ENCODE measurements at places on chromosomes 7 and 10.
A peak's percentile ranks its signal among the peaks of the same experiment; 100 is the strongest.

DNA sequence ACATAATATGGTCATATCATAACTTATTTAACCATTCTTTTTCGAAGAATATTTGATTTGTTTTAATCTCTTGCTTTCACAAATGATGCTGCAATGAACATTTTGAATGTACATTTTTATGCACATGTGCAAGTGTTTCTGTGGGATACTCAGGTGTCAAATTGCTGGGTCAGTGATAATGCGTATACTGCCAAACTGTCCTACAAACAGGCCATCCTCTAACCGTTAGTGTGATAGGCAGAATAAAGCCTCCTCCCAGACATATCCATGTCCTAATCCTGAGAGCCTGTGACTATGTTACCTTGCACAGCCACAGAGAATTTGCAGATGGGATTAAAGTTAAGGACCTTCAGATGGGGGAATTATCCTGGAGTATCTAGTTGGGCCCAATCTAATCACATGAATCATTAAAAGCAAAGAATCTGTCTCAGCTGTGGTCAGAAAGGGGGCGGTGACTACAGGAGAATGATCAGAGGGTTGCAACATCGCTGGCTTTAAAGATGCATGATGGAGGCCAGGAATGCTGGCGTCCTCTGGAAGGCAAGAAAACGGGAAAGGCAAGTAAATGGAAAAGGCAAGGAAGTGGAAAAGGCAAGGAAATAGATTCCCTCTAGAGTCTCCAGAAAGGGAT, 46.7 kb downstream of the FZD1 start:
- DNase-seq = no peak

- no peak for DNase-seq
These were observed 164.4 kb upstream of the NAMPT start for GRCh38 chr7:106448992-106449859.

DNA sequence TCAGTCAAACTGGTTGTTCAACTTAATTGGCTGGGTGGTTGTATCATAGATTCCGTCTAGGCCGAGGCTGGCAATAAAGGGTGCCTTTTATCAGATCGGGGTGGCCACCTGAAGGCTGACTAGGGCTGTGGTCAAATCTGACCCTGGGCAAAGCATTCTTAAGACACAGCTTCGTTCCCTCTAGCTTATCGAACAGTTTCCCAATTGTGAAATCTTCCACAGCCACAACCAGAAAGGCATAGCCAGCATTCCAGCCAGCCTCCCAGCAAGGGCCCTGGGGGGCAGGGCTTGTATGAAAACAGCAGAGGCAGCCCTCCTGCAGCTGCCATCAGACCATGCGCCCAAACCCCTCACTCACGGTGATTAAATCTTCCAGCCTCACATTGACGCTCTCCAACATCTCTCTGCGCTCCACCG, 42.5 kb upstream of the TMEM213 start:
- DNase-seq = no peak

- no peak for DNase-seq
These were observed 458.9 kb upstream of the ANKRD30A start for GRCh38 chr10:36666451-36666850.

DNA sequence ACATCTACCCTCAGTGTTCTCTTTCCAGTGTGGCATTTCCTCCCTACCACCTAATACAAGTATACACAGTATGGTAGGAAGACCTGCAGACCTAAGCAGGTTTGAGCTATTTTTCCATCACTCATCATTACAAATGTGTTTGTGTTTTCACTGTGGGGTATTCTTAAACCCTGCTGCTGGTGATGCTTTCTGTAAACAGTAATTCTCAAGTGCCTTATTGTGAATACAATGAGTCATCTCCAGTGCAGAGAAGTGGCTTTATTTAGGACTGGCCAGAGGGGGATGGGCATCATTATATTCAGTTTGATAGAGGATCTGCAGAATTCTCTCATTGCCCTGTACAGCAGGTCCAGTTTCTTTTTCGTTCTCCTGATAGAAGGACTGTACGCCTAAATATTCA, 63.7 kb downstream of the GRM8 start:
- DNase-seq = peak; percentile 95

DNA sequence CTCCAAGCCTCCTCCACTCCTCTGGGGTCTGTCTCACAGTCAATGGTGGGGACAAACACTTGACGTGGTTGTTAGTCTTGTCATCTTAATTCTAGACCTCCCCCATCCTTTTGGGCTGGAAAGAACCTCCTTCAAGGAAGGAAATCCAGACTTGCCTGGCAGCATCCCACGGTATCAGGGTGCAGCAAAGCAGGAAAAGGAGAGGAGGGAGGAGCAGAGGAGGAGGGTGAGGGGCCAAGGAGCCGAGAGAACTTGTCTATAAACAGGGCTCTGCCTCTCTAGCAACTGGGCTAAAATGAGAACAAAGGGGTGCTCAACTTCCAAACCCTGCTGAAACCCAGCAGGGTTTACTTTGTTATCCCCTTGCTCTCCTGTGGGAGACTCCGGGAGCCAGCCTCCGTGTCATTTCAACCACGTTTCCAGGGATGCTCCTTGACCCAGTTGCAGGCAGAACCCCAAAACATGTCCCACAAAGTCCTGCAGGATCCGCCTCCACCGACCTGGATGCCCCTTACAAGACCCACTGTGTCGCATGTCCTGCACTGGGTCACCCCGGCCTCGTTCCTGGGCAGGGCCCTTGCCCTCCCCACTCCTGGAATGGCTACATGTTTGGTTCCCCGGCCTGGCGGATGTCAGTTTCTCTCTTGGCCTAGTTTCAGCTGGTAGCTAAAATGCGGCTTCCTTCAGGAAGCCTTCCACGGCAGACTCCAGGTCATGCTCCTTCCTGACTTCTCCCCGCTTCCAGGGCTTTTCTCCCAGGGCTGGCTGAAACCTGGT, 69.7 kb upstream of the MGMT start:
- DNase-seq = no peak

DNA sequence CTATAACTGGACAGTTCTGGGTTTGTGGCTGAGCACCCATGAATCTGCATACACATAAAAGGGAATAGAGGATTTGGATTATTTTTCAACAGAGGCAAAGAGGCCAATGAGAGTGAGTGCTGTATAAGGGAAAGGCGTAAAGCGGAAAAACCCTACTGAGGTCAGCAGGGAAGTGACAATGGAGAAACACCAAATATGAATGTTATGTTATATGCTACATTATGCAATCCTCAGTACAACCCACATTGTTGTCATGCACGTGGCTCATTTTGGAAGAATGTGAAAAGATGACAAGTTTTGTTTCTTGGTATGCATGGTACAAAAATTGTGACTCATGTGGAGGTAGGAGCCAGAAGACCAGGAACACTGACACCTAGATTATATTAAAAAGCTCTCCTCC, 113.6 kb upstream of the AMPH start:
- no peak for DNase-seq

- DNase-seq = no peak
These were observed 70.1 kb upstream of the FAM204A start for GRCh38 chr10:118412132-118412760.

DNA sequence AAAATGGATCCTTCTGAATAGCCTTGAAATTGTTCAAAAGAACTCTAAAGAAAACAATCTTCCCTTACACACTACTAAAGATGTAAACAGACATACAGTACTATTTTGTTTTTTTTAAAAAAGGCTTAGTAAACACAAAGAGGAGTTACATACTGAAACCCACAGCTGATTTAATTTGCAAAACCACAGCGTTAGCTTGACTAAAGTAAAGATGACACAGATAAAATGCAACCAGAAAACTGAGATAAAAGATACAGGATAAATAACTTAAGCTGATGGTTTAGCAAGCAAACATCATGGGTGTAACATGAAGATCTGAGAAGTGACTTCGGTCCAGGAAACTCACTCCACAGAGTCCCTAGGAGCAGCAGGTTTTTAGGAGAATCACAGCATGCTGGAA, 21.8 kb downstream of the PRKCQ start:
- no peak for DNase-seq

- DNase-seq = no peak
These were observed 101.4 kb downstream of the WDR37 start for GRCh38 chr10:1157615-1157933.

DNA sequence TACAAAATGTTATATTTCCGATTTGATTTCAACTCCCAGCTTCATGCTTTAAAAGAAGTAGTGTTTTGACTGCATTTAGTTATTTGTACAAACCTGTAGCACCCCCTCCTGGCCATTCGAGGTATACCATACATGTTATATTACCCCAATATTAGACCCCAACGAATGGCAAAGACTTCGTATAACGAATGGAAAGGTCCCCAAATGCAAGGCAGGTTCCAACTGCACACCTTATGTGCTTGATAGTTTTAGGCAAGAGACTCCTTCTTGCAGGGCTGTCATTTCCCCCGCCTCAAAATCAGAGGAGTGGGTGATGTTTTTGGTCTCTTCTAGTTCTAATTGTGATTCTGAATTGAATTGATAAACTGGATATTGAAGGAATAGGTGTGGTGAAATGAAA, 101.1 kb upstream of the TARP start:
- DNase-seq = no peak

DNA sequence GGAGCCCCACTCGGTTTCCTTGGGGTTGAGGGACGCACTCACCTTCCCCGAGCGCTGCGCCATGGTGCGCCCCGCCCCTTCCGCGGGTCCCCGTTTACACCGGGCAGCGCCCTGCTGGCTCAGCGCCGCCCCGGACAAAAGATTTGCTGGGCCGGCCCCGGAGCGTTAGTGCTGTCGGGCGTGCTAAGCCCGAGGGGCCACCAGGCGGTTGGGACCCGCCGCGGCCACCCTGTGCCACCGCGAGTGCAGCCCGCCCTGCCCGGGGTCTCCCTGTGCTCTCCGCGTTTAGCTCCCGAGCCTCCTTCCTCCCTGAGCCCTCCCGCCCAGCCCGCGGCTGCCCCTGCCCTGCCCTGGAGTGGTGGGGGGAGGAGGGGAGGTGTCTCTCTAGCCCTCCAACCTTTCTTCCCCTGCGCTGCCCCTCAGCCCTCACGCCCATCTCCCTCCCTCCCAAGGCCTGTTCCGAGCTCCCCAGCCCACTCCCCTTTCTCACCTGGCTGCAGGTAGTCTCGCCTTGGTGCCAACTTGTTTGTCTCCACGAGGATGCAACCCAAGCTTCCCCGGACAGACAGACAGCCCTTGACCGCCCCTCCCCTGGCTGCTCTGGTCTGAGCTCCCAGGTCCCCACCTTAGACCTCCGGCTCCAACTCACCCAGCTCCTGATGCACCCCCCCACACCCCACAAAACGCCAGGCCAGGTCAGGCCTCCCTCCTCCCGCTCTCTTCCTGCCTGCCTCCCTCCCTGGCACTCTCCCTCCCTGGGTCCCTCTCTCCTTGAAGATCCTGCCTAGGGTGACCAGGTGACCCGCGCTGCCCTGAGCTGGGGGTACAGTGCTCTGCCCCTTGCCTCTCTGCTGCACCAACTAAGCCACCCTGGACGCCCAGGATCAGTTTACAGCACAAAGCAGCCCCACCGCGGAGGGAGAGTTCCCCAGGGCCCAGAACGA, at the start of gene CRYGN:
Gene CRYGN (minus strand): TSS at position 287 of the 944 bp plus-strand sequence. CDS start 224 bp downstream, at position 63.
- no peak for DNase-seq

DNA sequence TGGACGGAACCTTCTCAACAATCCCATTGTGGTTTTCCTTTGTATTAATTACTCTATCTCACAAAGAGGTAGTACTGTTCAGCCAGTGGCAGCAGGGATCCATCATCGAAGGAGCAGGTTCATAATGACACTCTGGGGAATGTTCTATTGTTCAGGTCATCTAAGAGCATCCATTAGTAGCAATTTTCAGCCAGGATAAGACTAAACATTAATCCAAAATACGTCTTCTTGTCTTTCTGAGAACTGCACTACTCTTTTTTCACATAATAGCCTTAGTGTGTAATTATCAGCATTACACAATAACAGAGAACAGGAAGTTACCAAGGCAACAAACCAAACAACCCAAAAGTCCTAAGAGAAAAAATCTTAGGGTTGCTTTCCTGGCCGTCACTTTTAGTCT, 259.5 kb upstream of the VWC2 start:
- no peak for DNase-seq

DNA sequence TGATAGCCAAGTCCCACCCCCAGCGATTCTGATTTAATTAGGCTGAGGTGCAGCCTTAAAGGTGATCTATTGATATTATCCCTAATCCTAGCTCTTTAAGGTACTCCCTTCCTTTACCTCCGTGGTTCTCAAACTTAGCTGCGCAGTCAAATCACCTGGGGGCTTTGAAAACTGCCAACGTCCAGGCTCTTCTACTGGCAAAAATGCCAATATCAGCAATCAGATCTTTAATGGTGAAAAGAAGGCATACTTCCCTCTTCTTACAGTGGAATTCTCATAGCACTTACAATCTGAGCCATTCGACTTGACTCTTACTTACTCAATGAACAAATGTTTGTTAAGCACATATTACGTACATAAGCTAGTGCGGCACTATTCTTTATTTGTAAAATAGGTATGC, 704 bp upstream of the SLC35B4 start:
- DNase-seq = no peak

DNA sequence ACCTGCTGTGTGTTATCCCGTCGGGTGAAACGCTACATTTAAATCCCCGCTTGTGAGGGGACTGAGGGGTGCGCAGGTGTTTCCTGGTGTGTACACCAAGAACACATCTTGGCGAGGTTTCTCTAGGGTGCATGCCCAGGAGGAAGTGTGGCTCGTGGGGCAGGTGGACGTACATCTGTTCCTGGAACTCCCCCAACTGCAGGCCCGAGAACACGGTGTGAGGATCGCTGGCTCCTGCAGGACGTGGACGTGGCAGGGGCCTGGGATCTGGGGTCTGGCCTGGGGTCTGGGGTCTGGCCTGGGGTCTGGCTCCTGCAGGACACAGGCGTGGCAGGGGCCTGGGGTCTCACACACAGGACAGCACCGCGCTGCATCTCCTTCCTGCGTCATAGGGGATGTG, 10.1 kb downstream of the KNDC1 start:
- no peak for DNase-seq

DNA sequence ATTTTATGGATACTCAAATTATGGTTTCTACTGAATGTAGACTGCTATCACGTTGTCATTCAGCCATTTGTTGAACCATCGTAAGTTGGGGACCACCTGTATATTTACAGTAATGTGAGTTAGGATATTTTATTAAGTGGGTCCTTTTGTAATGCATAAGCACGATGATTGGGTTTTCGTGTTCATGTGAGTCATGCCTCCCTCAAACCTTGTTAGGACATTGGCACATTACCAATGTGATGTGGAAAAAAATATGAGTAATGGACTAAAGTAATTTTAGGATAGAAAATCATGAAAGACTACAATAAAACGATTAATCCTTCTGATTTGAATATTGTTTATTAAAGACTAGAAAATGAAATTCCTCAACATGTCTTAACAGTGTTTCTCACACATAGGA, 8.7 kb downstream of the SMC3 start:
- DNase-seq = no peak

DNA sequence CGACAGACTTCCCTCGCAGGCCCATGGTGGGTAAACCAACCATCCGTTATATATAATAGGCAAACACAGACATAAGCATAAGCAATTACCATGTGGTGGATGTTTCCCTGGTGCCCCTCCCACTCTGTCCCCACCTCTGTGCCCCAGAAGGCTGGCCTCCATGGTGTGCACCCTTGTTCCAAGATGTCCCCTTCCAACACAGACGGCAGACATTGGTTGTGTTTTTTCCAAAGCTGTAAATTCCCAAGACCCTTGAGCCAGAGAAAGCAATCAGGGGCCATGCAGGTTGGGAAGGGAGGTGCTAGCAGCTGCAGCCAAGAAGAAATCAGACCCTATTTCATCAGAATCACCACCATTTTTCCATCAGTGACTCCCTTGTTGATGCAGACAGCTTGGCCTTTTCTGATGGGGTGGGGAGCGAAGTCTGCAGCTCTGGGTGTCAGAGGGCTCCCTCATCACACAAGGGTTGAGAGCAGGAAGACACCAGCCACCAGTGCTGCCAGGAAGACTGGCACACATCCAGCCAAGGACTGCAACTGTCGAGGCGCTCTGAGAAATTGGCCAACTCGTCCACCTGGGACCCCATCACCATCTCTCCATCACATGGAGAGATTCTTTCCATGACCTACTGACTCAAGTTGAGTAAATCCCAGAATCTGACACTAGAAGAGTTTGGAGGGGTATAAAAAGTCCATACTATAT, 86.8 kb upstream of the CHST15 start:
- no peak for DNase-seq
